ENCODE measurements at places on chromosomes 4 and X.

DNA sequence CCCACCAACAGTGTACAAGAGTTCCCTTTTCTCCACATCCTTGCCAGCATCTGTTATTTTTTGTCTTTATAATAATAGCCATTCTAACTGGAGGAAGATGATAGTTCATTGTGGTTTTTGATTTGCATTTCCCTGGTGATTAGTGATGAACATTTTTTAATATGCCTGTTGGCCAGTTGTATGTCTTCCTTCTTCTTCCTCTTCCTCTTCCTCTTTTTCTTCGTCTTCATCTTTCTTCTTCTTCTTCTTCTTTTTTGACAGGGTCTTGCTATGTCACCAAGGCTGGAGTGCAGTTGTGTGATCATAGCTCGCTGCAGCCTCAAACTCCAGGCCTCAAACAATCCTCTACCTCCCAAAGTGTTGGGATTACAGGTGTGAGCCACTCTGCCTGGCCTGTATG lies 87.4 kb downstream of the CCDC160 start:
- no peak for DNase-seq

DNA sequence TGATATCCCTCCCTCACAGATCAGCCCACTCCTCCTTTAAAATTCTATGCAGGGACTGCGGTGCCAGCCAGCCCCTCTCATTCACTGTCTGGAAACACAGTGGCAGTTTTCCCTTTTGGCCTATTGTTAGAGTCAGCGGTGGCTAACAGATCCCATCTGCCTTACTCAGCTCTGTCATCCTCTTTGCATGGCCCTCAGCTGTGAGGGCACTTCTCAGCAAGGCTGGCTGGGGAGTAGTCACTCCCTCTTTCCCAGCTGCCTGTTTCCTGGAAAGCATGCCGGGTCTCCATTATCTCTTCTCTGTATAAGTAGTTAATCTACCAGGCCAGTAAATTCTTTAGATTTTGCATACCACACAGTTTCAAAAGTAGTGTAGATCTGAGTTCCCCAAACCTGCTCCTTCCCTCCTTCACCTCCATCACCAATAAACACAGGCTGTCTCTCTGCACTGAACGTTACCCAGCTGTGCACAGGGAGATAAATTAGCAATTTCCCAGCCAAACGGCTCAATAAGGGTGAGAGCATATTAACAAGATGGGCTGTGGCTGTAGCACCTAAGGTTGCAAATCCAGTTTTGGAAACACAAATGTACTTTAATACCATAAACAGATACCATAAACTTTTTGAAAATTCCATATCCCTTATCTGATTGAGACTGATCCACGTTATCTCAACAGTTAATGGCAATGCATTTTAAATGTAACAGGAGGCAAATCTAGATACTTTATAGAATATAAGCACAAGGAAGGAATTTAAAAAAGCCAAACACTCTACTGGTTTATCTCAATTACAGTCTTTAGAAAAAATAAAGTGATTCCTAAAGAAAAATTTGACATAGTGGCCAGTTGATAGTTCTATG lies 229.3 kb downstream of the ANKRD50 start:
- DNase-seq: peak; percentile 34

DNA sequence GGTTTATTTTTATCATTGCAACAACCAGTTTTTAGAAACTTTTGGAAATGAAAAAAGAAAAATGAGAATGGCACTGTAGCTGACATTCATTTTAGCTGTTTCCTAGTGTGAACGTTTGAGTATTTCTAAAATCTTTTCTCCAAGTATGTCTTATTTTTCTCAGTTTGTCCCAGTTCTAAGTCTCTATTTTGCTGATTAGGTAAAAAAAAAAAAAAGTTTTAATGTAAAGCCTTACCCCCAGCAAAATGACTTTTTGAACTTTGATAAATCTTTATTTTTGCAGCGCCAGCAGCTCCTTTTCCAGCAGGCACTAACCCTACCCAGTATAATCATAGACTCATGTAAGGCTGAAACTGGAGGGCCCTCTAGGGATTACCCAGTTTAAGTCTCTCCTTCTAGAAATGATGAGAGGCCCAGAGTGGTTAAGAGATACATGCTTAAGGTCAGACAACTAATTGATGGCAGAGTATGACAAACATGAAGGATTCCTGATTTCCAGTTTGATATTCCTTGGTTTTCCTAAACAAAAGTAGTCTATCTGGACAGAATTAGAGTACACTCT lies 84.3 kb upstream of the SLC4A4 start:
- DNase-seq: peak; percentile 23

DNA sequence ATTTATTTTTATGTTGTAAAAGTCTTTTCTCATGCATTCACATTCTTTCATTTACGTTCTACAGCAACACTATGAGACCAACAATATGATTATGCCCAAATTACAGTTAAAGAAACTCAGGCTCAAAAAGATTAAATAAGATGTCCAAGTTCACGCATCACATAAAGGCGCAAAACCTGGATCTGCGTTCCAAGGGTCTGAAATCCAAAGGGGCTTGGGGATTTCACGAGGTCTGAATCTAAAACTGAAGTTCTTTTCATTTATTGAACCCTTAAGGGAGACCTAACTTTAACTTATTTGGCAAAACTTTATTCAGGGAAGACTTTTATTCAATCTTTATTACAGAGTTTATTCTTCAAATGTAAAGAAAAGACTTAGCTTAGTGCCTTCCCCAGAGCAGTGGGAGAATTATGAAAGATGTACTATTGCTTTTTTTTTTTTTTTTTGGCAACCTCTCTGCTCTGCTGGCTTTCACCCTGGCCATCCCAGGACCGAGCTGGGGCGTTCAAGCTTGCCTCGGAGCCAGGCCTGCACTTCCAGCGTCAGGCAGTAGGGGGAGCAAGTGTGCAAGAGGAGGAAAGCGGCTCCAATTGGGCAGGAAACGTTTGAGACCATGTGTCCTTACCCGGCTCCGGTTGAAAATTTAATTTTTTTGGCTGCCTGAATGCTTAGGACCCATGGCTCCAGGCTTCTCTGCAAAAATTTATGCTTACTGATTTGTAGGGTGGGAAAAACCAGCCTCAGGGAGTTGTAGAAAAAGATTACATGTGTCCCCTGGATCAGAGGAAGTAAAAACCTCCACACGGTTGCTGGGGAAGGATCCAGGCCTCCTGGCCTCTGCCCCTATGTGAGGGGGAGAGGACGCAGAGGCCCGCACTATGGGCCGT lies 344.3 kb upstream of the KLF3 start:
- peak; percentile 89 for DNase-seq

DNA sequence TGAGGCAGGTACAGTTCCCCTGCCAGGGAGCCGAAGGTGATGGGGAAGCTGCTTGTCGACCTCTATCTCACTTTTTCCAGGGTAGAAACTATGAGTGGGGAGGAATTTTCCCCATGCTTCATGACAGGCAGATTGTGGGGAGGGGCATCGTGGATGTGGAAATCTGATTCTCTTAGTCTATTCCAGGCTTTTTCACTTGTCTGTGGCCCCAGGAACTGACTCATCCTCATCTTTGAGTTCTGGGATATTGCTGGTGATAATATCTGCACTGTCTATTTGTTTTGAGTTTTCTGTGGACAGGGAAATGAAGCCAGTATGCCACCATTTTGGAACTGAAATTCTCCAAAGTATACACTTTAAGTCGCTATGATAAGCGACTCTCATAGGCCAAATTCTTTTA lies 7.6 kb upstream of the TLR2 start:
- DNase-seq: peak; percentile 29

- no peak for DNase-seq
Measured at GRCh38 chr4:107793996-107794395, 30.7 kb upstream of the SGMS2 start.

DNA sequence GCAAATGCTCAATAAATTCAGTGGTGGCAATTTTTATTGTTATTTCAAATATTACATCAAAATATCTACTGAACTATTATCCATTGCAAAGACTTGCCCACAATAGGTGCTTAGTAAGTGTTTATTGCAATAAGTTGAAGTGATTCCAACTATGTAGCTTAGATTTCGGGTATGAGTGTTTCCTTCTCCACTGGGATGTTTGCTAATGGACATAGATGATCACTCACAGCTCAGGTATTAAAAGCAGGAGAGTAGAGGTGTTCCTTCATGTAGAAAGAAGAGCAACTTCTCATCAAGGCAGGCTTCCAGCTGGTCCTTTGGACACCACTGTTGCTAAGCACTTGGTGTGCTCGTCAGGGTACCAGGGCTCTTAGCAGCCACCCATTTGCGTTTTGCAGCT lies 66.3 kb upstream of the MTM1 start:
- no peak for DNase-seq

DNA sequence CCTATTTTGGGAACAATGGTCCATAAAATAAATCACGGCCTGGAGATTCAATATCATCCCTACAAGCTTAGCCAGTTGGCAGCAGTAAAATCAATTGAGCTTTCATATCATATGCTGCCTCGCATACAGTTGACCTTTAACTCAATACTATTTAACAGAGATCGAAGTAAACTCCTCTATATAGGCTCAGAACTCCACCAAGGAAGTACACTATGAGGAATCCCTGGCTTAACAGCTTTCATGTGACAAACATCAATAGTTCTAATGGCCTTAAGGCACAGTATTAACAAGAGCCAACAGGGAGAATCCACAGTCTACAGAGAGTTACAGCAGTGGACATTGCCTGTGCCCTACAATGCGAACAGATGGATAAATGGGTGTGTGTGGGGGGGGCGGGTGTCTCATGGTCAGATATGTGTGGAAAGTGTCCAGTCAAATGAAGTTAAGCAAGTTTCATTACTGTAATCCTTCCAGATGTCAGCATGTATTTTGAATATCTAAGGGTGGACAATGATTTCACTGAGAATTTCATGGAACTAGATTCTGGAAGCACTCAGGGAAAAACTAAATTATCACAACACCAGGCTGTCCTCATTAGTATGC lies 98.2 kb upstream of the FAM9B start:
- DNase-seq: no peak

- no peak for DNase-seq
Measured at GRCh38 chr4:175891231-175891630, 79.2 kb upstream of the GPM6A start.

GRCh38 chr4:55017406-55017805 lies 108.0 kb downstream of the KDR start:
- no peak for DNase-seq

GRCh38 chr4:80135702-80136058 lies 61.6 kb upstream of the PRDM8 start:
- DNase-seq: no peak

- DNase-seq: no peak
Measured at GRCh38 chr4:138410266-138410665, 168.1 kb upstream of the SLC7A11 start.

- DNase-seq: no peak
Measured at GRCh38 chr4:71322425-71322824, 16.4 kb upstream of the SLC4A4 start.

DNA sequence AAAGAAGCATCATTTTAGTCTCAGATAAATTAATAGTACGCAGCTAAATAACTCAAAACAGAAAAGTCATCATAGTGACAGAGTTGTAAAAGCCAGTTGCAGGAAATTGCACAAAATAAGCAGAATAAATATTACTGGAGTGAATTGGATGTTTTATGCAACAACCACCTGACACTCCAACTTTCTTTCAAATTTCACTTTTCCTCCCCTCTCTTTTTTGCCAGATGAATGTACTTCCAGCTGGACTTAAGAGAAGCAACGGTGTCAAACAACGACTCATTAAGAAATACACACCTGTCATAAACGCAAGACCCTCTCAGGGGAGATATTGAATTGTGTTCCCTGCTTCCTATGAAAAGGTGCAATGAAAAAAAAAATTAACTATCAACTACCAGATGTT lies 120.2 kb upstream of the HCCS start:
- no peak for DNase-seq

DNA sequence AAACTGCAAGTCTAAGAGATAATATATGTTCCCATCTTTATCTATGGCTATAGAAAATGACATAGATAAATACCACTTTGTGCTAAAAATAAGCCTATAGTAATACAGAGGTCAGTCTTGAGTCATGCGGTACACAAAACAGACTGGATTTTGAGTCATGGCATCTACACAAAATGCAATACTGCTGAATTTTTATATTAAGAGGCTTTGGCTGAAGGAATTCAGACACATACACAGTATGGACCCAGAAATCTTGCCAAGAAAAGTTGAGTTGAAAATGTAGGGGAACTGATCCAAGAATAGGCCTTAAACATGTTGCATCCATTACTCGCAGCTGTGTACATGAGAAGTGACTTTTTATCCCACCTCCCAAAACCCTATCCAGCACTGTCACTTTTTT lies 184.4 kb downstream of the TENM3 start:
- DNase-seq: peak; percentile 32

GRCh38 chr4:90317785-90318184 lies 190.6 kb downstream of the CCSER1 start:
- peak; percentile 96 for DNase-seq

GRCh38 chrX:96590403-96590802 lies 94.2 kb upstream of the DIAPH2 start:
- DNase-seq: no peak

- DNase-seq: peak; percentile 42
Measured at GRCh38 chr4:113739197-113739596, 22.3 kb downstream of the CAMK2D start.

DNA sequence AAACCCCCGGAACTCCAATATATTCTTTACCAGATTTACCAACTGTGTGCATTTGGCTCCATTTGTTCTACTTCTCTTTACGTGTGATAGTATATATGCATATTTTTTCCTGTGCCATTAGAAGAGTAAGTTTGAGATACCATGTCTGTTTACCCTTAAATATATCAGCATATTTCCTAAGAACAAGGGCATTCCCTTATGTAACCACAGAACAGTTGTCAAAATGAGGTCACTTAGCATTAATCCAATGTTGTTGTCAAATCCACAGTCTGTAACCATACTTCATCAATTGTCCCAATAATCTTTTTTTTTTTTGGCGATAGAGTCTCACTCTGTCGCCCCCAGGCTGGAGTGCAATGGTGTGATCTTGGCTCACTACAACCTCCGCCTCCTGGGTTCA lies 55.2 kb downstream of the TBC1D14 start:
- DNase-seq: peak; percentile 51

DNA sequence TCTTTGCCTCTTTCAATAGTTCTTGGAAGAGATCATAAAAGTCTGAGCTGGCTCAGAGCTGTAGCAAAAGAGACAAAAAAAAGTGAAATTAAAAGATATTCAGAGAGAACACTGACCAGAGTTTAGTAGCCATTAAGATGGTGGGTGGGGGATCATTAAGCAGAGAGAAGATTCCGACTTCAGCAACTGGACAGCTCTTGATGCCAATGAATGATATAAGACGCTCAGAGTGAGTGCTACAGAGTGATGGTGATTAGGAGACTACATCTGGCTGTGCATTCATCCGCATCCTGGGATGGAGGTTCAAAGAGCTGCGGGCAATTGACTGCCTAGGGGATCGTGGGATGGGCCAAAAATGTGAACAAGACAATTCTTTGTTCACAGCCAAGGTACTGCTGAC lies 178.5 kb downstream of the PACRGL start:
- no peak for DNase-seq

- DNase-seq: peak; percentile 2
Measured at GRCh38 chr4:83810428-83810827, 274.5 kb downstream of the GPAT3 start.

GRCh38 chrX:153411255-153411987 lies at the start of gene ZFP92:
Gene ZFP92 (plus strand): TSS chrX:153411472. CDS start chrX:153418323, 6,851 bp downstream.
- DNase-seq: no peak

DNA sequence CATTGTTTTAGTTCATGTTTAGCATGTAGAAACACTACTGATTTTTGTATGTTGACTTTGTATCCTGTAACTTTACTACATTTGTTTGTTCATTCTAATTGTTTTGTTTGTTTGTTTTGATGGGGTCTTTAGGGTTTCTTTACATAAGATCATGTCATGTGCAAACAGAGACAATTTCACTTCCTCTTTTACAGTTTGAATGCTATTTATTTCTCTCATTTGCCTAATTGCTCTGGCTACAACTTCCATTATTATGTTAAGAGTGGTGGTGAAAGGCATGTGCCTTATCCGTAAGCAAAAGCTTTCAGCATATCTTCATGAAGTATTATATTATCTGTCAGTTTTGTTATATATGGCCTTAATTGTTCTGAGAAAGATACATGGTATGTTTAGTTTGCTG lies 571.1 kb downstream of the PCDH7 start:
- no peak for DNase-seq
